ENCODE measurements at places on chromosomes 7 and 10.
A peak's percentile ranks its signal among the peaks of the same experiment; 100 is the strongest.

DNA sequence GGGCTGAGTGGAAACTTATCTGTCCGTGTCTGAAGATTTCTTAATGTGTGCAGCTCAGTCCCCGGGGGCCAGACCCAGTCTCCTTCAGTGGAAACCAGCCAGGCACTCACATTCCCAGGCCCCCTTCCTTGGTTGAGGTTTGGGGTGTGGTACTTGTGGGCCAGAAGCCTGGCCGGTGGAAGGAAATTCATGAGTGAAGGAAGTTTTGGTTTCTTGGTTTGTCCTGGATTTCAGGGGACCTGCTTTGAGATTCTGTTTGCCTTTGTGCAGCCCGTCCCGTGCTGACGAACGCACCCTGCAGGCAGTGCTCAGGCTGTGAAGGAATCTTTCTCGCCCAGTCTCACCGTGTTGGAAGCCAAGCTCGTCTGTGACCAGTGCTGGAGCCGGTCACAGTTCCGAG, 2.9 kb downstream of the INPP5A start:
- DNase-seq: no peak

GRCh38 chr10:75404815-75405597, 3.4 kb upstream of the ZNF503 start:
- no peak for DNase-seq

- no peak for DNase-seq
Observed at GRCh38 chr7:15782656-15783055, 96.2 kb upstream of the MEOX2 start.

GRCh38 chr10:95229724-95230627, 35.9 kb downstream of the ACSM6 start:
- DNase-seq: no peak

DNA sequence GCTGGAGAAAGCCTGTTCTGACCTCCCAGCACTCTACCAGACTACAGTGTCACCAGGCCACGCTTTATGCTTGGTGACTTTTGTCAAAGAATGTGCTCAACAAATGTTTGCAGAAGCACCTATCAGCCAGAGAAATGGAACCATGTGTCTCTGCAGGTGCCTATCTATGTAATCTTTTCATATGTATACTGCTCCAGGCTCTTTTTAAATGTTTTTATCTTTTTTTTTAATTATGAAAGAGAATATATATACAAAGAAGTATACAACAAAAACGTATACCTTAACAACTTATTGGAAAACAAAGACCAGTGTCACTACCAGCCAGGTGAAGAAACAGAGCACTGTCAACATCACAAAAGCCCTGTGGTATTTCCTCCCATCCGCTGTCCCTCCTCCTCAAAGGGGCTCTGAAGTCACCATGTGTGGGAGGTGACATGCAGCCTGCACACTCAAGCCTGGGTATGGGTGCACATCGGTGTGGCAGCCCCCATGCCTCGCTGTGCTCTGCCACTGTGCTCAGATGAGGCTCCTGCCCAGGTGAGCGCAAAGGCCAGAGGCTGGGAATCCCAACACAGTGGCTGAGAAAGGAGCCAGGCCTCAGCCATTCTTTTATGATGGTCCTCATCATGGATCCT, 120.6 kb downstream of the CLEC2L start:
- no peak for DNase-seq

DNA sequence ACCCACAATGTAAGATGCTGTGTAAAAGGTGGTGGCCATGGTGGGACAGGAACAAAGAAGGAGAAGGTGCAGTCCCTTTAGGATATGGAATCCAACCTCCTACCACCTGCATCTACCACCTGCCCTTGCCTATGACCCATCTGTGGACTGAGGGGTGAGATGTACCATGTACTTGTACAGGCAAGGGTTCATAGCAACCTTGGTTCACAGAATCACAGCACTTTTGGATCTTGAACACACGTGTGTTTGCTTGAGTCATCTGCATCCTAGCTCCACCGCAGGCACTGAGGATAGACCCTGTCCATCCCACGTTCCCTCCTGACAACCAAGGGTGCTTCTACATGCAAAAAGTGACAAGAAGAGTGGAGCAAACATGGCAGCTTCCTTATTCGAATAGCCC, 162.3 kb downstream of the GFRA1 start:
- no peak for DNase-seq

GRCh38 chr7:90910136-90910535, 314.0 kb downstream of the CDK14 start:
- no peak for DNase-seq

DNA sequence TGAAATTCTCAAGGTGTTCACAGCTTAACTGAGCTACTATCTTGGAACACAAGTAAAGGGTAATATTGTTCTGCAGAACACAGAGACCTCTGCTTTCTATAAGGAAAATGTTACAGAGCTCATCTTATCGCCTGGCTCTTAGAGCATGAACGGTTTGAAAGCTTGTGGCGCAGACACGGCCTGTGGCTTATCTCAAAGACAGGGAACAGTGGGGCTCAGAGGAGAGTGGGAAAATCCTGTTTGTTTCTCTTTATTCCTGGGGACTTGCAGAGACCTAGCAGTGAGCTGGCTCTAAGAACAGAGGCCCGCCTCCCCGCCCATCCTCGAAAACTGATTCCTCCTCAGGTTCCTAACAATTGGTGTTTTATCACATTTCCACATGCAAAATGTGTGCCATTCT, 131.7 kb downstream of the EMX2 start:
- DNase-seq: no peak

DNA sequence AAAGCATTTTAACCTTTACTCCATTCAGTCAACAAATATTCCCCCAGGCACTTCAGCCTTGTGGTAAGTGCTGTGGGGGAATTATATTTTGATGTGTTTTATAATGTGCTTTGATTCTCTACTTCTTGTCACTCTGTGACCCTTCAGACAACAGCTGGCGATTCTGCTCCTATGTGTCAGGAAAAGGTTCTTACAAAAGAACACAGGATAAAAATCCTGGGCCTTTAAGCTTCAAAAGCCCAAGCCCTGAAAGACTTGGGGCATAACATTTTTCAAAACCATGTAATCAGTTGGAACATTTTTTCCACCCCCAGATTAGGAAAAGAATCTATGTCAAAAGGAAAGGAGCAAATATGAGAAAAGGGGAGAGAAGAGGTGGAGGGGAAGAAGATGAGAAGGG, 37.8 kb upstream of the LRRC17 start:
- no peak for DNase-seq

DNA sequence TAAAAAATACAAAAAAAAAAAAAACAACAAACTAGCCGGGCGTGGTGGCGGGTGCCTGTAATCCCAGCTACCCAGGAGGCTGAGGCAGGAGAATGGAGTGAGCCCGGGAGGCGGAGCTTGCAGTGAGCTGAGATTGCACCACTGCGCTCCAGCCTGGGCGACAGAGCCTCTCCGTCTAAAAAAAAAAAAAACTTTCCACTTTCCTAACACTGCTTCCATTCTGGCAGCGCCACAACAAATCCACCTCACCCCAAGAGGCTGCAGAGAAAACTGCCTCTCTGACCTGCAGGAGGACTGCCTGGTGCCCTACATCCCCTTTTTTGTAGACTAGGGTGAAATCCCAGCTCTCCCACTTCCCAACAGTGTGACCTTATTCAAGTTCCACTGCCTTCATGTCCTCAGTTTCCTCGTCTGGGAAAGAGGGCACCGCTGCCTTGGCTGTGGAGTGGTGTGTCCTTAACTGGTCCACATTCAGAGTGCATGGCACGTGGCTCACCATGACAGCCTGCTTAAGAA, 2.6 kb upstream of the MBL2 start:
- DNase-seq: no peak

GRCh38 chr10:91409069-91409868, 875 bp upstream of the HECTD2 start:
- peak; percentile 32 for DNase-seq

- DNase-seq: no peak
Observed at GRCh38 chr7:6516387-6516983, 34.8 kb downstream of the GRID2IP start.

DNA sequence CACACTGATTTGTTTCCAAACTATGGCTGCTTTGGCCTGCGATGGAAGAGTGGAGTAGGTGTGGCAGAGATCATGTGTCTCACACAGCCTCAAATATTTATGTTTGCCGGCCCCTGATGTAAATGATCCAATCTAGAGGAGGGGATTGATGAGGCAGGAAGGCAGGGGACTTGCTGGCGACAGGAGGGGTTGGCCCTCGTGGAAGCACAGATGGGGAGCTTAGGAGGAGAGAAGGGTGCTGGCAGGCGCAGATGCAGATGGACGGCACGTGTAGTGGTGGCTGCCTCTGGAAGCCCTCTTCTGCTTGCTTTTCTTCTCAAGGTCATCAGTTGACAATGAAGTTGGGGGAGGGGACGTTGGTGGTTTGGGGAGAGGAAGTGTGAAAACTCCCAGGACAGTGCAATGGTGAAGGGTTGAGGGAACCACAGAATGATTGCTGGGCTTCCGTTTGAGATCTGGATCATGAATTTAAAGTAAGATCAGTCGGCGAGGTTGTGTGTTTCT, 15.4 kb downstream of the COL13A1 start:
- no peak for DNase-seq

DNA sequence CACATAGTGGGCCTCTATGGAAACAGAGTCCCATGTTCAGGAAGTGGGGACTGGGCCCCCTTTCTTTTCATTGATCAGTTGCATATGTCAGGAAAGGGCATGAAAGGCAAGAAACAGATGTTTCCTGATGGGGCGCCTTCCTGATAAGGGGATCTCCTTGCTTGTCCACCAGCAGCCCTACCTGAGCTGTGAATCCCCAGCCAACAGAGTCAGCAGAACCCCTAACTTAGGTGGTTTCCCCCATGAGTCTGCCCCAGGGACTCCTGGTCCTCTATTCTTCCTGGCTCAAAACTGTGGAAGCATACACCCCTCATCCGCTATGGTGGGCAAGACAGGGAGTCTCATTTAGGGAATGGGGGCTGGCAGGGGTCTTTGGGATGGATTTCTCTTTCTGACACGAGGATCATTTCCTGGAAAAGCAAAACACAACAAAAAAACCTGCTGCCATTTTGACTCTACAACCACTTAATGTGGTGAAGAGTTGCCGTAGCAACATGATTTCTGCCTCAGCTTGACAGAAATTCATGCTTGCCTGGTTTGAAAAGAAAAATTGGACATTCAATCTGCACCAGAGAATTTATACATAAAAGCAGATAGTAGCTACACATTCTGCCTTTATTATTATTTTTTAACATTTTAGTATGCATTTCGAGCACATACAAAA, 119.8 kb downstream of the SPAG6 start:
- no peak for DNase-seq

- peak; percentile 82 for DNase-seq
Observed at GRCh38 chr10:70132098-70133029, at the start of gene AIFM2. TSS of gene AIFM2 (minus strand) at chr10:70132825. CDS start at chr10:70124084, 8,741 bp downstream.

DNA sequence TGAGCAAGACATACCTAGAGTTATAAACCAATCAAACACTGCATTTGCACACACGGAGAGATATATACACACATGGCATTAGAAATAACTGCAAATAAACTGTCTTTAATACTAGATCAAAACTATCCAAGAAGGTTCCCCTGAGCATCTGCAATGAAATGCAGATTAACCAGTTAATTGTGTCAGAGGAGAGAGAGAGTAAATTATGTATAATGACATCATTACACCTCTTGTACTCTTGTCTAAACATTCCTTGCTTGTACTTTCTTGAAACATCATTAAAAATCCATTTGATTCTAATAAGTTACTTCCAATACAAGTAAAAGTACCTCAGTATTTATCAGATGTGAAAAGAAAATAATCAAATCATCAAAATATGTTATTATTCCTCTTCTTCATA, 932 bp downstream of the ANKRD22 start:
- DNase-seq: no peak

DNA sequence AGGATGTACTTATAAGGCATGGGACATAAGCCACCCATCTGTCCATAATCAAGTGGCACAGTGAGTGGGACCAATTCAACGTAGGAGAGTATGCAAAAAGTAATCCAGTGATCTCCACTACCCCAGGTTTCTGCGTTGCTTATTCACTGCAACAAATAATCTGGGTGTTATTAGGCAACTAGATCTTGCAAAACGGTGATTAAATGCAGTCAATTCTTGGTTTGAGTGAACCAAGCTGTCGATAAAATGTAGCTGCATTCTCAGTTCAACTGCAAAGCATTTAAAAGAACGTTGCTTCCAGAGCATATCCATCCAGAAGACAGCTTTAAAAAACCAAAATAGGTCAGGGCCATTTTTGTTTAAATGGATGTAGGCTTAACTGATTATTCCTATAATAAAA, 5.0 kb downstream of the LSMEM1 start:
- DNase-seq: no peak

- DNase-seq: no peak
Observed at GRCh38 chr7:34463830-34464229, 194.2 kb upstream of the NPSR1 start.

DNA sequence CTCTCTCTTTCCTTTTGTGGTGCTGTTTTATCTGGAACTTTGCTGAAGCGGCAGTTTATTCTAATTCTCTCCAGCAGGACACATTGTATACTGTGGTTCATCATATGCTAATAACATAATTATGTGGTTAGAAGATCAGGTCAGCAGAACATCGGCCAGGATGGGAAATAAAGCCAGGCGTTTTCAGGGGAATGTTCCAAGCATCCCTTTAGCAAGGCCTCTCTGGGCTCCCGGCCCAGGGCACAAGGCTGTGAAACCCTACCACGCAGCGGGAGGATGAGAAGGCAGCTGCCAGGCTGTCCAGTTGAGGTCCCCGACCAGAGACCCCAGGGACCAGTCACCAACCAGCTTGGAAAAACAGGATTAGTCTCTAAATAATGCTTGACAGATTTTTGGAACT, 112.2 kb upstream of the GALNT17 start:
- no peak for DNase-seq

DNA sequence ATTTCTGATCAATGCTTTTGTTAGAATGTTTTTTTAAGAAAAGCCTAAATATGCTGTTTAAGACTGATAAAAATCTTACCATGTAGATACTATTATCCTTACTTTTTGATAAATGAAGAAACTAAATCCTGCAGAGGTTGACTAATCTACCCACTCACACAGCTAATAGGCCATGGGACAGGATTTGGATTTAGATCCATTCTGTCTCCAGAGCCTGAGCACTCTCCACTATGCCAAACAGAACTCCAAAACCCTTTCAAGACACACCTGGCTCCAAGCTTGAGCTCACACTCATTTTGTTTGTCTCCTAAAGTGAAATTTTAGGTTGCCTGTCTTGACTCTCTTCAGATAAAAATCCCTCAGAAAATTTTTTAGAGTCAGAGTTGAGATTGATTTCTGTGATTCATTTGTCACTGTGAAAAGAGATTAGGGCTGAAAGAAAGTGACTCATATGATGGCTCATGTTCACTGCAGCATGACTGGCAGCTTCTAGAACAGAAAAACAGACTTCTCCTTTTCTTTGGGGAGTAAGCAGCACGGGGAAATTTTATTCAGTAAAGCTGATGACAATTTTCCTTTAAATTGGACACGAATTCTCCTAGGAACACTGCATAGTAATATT, 132.3 kb upstream of the POT1 start:
- peak; percentile 10 for DNase-seq

DNA sequence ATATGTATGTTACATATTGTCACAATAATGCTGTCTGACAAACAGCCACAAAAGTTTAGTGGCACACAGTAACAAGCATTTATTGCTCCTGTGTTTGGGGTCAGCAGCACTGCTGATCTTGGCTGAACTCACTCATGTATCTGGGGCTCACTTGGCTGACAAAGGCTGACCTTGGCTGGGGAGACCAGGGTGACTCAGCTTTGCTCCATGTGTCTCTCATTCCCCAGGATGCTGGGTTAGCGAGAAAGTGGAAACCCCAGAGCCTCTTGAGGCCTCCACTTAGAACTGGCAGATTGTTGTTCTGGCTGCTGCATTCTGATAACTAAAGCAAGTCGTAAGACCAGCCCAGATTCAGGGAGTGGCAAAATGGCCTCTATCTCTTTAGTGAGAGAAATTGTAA, 217.3 kb upstream of the HABP2 start:
- DNase-seq: no peak

- DNase-seq: no peak
Observed at GRCh38 chr7:139358541-139359365, 941 bp upstream of the LUC7L2 start.

Data from GM10248 (cell line).